ENCODE measurements at places on chromosomes 3 and 15.
A peak's percentile ranks its signal among the peaks of the same experiment; 100 is the strongest.

DNA sequence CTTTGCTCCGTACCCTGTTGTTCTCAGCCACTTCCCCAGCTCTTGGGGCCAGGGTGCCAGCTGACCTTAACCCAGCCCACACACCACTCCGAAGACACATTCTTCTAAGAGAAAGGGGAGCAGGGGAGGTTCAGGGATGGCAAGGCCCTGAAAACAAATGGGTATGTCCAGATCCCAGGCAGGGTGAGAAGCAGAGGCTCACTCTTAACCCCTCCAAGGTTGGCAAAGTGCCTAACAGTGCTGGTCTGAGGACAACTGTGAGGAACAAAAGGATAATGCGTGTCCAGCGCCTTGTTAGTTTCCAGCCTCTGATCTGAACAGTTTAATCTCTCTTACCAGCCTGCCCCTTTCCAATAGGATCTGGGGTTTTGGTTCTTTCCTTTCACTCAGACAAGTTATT lies 1.5 kb downstream of the TMEM44 start:
- no peak for DNase-seq

- peak; percentile 24 for DNase-seq
Measured at GRCh38 chr3:177135841-177136492, 61.3 kb downstream of the TBL1XR1 start.

DNA sequence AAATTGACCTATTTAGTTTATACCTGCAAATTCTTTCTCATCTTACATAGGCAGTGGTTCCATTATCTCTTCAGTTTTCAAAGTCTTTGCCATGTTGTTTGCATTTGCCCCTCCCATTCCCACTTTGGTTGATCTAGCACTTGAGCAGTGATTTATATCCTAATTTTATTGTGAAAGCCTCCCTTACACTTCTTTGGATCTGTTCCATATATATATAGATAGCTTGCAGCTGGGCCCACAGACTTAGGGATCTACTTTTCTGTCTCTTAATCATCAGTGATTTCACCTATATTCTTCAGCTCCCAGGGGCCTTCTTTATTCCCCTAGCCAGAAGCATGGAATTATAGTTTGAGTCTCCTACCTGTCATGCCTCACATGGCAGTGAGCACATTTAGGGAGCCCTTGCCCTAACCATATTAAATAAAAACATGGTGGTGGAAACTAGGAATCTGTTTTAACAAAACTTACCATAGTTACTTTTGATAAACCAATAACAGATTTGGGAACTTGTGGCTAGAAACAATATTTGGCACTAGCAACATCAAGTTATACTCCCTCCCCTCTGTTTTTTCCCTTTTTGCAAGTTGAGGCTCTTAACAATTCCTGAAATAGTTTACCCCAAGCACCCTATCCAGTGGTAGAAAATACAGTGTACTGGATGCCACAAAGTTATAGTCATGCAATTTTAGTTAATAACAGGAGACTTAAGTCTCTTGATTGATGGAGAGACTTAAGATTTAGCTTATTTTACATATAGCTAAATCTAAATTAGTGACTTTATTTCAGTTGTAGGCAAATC lies 41.7 kb downstream of the ARIH1 start:
- DNase-seq: no peak

GRCh38 chr3:78788839-78789238 lies 979.0 kb downstream of the ROBO1 start:
- DNase-seq: no peak

GRCh38 chr15:78930577-78931388 lies 14.1 kb downstream of the CTSH start:
- no peak for DNase-seq

DNA sequence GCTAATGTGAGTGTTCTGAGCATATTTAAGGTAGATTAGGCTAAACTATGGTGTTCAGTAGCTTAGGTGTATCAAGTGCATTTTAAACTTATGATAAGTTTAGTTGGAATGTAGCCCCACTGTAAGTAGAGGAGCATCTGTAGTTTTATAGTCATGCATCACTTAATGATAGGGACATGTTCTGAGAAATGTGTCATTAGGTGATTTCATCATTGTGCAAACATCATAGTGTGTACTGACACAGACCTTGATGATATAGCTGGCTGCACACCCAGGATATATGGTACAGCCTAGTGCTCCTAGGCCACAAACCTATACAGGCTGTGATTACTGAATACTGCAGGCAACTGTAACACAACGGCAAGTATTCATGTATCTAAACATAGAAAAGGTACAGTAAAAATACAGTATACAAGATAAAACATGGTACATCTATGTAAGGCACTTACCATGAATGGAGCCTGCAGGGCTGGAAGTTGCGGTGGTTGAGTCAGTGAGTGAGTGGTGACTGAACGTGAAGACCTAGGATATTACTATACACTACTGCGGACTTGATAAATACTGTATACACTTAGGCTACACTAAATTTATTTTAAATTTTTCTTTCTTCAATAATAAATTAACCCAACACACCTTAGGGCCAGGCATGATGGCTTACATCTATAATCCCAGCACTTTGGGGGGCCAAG lies 17.9 kb downstream of the DNAH1 start:
- no peak for DNase-seq

- no peak for DNase-seq
Measured at GRCh38 chr3:39183211-39184080, 8.9 kb downstream of the XIRP1 start.

DNA sequence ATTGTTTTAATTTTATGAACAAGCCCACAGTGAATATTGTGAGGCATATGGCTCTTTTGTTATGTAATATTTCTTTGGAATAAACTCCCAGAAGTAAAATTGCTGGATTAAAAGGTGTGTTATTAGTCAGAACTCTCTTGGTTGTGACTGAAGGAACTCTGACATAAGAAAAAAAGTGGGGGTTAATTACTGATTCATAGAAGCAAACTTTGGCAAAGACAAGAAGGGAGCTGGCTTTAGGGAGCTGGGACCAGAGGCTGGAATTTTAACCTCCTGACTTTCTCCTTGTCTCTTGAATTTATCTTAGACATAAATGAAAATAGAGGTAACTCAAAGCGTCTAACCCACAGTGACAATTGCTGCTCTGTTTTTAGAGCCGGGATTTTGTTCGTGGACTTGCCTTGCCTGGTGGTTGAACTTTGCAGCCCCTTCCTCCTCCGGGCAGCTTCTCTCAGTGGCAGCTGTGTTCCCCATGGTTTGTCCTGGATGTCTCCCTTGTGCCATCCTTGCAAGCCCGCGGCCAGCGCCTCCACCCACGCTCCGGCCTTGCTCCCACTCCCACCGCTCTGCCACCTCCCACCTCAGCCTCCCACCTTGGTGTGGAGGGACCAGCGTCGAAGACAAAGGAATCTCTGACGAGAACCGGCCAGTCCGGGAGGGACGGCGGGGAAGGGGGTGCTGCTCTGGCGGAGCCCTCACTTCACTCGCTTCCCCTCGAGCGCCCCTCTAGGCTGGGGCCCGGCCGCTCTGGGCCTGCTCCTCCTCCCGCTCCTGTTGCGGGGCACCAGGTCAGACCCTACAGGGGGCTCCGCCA lies 28.0 kb downstream of the ARHGAP31 start:
- DNase-seq: no peak

DNA sequence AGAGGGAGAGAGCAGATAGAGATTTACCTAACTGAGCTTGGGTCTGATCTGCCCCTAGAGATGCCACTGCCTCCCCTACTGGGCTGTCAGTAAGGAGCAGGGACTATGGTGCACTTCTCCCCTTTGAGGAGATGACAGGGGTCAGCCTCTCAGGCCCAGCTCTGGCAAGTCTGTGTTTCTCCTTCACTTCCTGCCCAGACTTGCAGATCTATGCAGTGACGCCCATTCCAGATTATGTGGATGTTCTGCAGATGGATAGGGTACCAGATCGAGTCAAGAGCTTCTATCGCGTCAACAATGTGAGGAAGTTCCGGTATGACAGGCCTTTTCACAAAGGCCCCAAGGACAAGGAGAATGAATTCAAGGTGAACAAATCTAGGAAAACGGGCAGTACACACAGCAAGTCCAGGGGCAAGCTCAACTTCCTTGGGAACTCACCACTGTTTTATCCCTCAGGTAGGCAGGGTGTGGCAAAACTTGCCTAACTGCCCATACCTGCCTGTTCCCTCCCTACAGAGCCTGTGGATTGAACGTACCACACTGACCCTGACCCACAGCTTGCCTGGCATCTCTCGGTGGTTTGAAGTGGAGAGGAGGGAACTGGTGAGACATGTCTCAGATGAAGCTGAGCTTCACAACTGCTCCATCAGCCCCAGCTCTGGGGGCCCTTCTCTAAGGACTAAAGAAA lies 29.1 kb upstream of the MANF start:
- no peak for DNase-seq

DNA sequence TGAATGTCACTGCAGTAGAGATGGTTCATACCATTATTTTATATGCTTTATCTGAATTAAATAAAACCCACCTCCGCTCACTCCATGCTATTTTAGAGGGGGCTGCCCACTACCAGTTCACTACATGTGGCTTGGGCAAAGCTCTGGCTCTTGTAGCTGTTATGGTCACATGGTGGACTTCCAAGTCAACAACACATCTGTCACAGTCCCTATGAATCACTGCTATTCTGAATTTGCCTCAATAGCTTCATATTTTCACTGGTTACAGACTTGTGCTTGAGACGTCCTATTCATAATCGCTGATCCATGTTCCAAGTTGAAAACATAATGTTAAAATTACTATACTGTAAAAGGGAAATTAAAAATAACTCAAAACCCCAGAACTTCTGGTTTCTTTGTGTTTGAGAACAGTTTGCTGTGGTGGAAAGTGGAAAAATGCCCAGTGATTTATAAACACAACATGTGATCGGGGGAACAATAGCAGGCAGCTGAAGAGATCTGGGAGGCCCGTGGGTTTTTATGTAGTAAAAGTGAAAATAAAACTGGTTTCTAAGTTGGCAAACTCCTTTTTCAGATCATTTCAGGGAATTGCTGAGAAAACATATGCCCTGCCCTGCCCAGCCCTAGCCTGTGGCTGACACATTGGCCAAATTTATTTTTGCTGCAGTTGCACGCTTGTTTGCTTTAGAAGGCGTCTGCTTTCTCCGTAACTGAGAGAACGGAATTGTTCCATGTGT lies 128.8 kb upstream of the PRR23C start:
- no peak for DNase-seq

- DNase-seq: no peak
Measured at GRCh38 chr15:74402873-74403587, 30.7 kb downstream of the SEMA7A start.

DNA sequence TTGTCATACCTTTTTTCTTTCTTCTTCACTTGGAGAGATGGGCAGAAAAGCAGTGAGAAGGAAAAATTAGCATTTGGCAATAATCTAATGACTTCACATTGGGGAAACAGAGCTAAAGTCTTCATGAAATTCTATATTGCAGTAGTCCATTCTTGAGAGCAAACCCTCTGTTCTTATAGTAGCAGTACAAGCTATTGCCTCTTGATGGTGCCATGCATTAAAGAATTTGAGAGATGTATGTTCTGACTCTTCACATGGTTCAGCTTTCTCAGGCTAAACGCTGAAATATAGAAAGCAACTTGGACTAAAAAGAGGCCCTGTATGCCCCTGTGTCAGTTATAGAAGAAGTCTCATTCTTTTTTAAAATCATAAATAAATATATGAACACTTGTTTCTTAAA lies 36.0 kb downstream of the PHLDB2 start:
- DNase-seq: no peak

DNA sequence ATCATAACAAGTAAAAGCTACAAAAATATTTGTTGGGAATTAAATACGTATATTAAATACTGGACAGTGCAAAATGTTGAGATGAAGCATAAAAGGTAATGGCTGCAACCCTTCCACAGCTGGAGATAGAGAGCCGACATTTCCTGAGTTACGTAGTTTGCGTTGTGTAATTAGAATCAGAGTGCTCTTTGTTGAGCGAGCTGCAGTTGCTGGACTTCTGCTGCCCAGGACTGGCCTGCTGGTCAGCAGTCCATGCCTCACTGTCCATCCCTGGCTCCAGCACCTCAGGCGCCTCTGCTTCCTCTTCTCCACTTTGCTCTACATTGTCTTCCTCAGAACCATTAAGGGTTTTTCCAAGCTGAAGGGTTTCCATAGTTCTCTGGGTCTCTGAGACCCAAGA lies 28.4 kb upstream of the SHC4 start:
- no peak for DNase-seq

GRCh38 chr3:72636969-72637597 lies 211.2 kb downstream of the SHQ1 start:
- no peak for DNase-seq

GRCh38 chr3:4562595-4562994 lies 69.4 kb downstream of the ITPR1 start:
- no peak for DNase-seq

- DNase-seq: no peak
Measured at GRCh38 chr15:95556866-95557225, 773.7 kb upstream of the NR2F2 start.

- no peak for DNase-seq
Measured at GRCh38 chr15:63970621-63971426, 75.5 kb downstream of the DAPK2 start.

DNA sequence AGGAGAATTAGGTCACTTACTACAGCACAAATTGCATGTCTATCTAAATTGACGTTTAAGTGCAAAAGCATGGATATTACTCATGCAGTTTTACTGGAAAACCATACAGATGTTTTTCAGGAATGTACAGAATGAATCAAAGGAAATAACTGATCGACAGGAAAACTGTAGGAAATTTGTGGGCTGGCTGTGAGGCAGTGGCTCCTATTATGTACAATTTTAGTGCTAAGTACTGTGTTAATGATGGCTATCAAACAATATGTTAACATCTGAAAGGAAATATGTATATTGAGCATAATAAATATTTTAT lies 6.9 kb downstream of the NUDT16 start:
- no peak for DNase-seq

- no peak for DNase-seq
Measured at GRCh38 chr15:86595741-86596140, 516.1 kb downstream of the AGBL1 start.

- no peak for DNase-seq
Measured at GRCh38 chr3:167928381-167928780, 167.3 kb downstream of the GOLIM4 start.

DNA sequence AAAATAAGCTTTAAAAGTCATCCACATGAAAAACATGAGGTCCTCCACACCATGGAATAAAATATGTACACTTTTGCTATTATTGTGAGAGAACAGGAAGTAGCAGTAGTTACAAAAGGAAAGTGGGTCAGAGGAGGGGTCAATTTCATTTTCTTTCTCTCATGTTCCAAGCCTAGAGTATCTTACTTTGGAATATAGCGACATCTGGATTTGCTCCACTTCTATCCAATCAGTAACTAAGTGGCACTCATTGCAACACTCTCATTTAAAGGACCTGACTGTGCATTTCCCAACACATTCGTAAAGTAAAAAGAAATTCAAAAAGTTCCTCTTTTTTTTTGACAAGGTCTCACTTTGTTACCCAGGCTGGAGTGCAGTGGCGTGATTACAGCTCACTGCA lies 637.3 kb downstream of the TUSC7 start:
- DNase-seq: no peak

GRCh38 chr3:105394177-105394576 lies 27.5 kb downstream of the ALCAM start:
- no peak for DNase-seq

DNA sequence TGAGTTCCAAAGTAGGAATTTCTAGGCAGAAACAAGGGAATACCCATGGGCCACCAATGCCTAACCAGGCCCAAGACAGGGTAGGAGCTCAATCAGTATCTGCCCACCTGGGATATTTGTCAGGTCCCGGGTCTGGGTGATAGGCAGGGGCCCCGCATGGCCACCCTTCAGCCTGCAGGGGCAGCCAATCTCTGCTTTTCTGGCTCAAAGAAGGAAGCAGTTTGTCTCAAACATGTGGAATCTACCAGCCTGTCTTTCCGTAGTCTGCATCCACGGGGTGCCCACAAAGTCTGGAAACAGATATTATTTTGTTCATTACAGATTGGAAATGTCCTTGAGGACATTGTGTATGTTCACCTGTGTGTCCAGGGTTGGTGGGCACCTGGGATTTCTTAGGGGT lies 56.2 kb downstream of the CEMIP start:
- peak; percentile 9 for DNase-seq
